NCI-H2107 (cell line): ENCODE measurements at places on chromosomes 6 and 20.

DNA sequence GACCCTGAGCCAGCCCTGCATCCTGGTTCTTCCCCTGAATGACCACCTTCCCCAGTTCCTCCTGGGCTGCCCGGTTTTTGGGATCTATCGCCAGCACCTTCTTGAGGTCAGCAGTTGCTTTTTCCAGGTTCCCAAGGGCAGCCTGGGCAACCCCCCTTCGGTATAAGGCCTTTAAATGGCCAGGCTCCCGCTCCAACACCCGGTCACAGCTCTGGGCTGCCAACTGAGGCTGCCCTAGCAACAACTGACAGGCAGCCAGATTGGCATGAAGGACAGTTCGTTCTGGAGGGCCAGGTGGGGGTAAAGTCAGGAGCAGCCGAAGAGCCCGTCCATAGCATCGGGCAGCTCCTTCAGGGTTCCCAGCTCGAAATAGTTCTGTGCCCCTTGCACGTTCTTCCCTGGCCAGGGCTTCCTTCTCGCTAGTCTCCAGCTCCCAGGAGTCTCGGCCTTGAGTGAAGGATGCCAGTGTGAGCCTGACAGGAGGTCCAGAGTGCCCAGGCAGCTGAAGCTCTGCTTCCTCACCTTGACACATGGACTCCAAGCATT, 778 bp upstream of the ATF6B start:
- no peak for DNase-seq

DNA sequence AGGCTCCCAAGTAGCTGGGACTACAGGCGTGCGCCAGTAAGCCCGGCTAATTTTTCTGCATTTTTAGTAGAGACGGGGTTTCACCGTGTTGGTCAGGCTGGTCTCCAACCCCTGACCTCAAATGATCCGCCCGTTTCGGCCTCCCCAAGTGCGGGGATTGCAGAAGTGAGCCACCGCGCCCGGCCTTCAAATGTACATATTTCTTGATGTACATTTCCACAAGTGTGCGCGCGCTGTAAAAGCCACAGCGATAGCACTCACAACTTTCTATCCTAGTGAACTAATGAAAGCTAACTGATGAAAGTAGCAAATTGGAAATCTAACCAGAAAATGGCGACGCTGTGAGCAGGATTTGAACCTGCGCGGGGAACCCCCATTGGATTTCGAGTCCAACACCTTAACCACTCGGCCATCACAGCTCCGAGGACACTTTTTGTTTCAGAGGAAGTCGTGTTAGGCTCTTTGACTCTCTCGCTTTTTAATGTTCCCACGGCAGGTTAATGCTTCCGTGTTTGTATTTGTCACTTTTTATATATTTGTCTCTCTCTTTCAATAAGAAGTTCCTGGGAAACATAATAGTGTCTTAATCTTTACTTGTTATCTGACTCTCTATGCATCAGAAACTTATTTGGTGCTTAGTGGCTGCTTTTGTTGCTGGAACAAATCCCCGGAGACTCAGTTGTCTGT, 199.4 kb upstream of the ZNF184 start:
- DNase-seq = no peak

- no peak for DNase-seq
These were observed 20.2 kb upstream of the NR2E1 start for GRCh38 chr6:108145639-108146038.

DNA sequence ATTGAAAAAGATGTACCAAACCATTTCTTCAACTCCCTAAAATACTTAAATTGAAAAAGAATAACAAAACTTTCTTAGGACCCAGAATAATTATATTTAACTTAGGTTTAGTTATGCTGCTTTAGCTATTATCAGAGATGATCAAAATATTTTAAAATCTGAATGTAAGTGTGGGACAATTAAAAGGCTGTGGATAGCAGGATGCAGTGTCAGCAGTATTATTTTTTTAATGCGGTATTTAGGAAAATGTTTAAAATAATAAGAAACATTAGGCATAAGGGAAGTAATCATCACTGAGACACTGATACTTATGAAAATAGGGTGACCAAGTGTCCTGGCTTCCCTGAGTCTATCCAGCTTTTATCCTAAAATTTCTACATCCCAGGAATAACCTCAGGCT, 161.5 kb upstream of the PTCHD4 start:
- no peak for DNase-seq

- no peak for DNase-seq
These were observed 119.6 kb upstream of the DOK5 start for GRCh38 chr20:54355631-54356280.

DNA sequence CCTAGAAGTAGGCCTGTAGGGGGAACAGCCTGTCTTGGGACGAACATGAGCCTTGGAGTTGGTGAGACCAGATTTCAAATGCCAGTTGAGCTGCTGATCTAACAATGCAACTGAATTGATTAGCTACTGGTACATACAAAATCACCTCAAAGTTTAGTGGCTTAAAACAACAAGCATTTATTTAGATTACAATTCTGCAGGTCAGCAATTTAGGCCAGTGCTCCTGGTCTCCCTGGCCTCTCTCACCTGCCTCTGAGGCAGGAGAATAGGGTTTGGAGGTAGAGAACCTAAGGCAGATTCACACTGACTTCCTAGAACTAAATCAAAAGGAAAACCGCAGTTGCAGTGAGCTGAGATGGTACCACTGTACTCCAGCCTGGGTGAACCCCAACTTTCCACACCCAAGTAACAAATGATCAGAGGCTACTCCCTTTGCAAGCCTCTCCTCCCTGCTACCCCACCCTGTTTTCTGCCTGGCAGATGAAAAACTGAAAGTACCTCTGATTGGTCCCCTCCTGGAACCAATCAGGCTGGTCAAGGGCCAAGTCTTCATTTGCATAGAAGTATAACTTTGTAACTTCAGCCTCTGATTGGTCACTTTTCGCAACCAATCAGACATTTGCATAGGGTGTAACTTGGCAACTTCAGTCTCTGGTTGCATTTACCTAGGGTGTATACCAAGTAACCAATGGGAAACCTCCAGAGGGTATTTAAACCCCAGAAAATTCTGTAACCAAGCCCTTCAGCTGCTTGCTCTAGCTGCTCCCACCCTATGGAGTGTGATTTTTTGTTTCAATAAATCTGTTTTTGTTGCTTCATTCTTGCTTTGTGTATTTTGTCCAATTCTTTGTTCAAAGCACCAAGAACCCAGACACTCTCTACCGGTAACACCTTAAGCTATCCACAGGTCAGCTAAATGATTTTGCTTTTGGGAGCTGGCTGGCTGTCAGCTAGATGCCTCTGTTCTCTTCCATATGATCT, 8.1 kb upstream of the UBR2 start:
- no peak for DNase-seq

GRCh38 chr20:16571333-16571732, 1.9 kb downstream of the KIF16B start:
- no peak for DNase-seq

GRCh38 chr20:25738198-25738597, 41.5 kb upstream of the ZNF337 start:
- DNase-seq = no peak

DNA sequence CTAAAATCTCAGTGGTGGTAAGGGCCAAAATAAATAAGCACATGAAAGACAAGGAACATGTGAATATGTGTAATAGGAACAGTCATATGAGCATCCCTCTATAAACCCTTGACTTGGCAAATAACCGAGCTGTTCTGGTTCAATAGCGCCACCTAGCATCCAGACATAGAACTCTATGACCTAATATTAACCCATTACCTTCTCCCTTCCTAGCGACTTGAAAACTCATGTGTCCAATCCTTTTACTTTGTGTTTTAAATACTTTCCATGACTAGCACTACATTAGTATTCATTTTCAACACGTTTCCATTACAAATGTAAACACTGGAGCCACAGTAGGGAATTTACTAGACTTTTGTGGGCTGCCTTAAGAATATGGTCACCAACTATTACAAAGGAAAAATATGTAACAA, 279.7 kb downstream of the UST start:
- DNase-seq = no peak

DNA sequence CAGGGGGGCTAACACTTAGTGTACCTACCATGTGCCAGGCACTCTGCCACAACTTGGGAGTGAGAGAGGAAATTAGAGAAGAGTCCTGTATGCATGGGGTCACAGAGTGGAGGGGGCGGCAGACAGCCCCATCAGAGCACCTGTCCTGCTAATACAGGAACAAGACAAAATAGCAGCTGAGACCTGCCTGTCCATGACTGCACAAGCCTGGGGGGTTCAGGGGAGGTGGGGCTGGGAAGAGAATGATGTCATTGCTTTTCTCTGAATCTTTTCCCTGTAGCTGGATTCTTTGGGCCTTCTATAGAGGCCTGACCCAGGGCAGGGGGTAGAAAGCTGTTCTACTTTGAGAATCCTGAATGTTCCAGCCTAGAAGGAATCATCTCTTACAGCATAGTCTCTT, 37.4 kb downstream of the FOXP4 start:
- DNase-seq = no peak

GRCh38 chr6:16832721-16833120, 71.5 kb upstream of the ATXN1 start:
- DNase-seq = no peak

- no peak for DNase-seq
These were observed 242.8 kb upstream of the TCF21 start for GRCh38 chr6:133645966-133646740.

DNA sequence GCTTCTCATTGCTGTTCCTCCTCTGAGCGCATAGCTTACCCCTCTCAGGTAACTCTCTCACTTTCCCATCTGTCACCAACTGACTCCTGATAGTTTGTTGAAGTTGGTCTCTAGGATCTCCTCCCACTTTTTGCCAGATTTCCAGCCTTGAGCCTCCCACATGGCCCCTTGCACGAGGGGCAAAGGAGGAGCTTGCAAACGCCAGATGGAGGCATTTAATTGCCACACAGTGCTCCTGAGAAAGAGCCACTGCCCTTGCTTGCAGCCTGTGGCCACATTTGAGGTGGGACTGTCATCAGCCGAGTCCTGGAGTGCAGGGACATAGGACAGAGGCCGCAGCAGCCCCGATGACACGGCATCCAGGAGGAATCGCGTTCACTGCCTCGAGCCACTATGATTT, 348.7 kb downstream of the SMOC2 start:
- DNase-seq = no peak

GRCh38 chr6:73394577-73395354, at the start of gene DDX43:
TSS of gene DDX43 (plus strand) at chr6:73394828. CDS start at chr6:73394906, 78 bp downstream.
- DNase-seq = no peak

DNA sequence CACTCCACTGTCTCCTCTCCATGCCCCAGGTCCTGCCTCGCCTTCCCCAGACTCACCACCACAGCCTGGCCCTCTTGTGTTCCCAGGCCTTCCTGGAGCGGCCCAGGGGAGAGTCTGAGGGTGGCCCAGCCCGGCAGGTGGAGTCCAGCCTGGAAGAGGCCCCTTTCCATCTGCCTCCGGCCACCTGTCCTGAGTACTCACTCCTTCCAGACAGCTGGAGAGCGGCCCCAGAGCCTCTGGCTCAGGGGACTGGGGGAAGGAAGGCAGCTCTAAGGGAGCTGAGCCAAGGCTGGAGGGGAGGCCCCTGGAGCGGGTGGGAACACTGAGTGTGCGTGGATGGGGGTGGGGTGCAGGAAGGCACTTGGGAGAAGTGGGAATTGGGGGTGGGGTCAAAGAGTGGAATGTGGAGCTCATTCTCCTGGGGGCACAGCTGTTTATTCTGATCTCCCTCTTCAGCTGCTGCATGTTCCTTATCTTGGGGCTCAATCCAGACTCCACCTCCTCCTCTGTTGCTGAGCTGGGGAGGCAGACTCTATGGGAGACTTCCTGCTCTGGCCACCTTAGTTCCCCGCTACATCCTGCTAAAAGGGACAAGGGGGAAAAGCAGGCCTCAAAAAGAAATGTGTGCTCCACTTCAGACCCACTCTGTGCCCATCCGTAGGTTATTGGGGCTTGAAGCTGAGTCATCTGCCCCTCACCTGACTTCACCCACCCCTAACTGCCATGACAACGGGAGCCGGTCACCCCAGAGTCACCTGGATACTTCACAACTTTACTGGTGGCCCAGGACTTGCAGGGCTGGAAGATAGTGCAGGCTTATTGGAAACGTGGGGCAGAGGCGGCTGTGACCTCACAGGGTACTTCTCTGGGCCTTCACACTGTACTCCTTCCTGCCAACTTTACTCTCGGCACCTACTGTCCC, 19.5 kb upstream of the TAF8 start:
- DNase-seq = no peak

GRCh38 chr6:71259888-71260604, 28.6 kb upstream of the OGFRL1 start:
- no peak for DNase-seq

DNA sequence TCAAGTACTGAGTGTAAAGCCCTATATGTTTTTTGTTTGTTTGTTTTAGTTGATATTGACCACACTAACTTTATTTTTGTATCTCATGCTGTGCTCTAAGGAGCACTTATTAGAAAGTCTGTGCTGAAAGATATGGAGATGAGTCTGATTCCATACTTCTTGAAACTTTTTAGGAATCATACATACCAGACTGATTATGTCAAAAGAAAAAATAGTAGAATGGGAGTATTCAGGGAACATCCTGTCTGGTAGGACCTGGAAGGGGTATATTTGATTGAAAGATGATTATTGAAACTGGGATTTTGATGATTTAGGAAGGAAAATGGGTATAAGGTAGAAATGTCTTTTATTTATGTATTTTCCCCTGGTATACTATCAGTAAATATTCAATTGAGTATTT, 111.4 kb downstream of the QKI start:
- DNase-seq = no peak

- DNase-seq = no peak
These were observed 59.1 kb upstream of the NEDD9 start for GRCh38 chr6:11291582-11291981.

DNA sequence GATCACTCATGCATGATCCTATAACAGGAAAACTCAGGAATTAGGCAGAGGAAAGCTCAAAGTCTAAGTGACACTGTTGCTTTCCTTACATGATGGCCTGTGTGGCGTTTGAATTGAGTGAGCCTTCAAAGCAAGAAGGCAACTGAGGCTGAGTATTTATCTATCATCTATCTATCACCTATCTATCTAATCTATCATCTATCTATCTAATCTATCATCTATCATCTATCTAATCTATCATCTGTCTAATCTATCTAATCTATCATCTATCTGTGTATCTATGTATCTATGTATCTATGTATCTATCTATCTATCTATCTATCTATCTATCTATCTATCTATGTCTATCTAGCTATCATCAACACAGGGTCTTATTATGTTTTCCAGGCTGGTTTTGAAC, 41.8 kb upstream of the BCLAF1 start:
- no peak for DNase-seq

DNA sequence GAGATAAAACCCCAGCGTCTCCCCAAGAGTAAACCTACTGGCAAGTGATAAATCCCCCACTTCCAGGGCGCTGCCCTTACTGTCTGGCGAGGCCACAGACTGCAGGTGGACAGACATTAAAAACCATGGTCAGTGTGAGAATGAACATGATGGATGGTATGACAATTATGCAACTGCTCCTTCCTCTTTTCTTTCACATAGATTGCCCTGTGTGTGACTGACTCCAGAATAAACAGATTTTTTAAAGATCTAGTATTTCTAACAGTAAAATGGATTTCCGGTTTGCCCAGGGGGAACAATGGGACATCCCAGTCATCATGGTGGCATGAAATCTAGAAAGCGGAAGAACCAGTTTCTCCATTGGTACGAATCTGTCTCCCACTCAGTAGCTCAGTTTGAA, 153.7 kb downstream of the FOXC1 start:
- DNase-seq = no peak
